Fibroblast of upper back skin (primary cell): ENCODE measurements at places on chromosomes 2 and 18.

GRCh38 chr2:144084114-144084661 is 435.7 kb downstream of the ZEB2 start:
- DNase-seq = peak; percentile 88

- DNase-seq = peak; percentile 18
Measured at GRCh38 chr2:234673961-234674759, 177.3 kb upstream of the ARL4C start.

DNA sequence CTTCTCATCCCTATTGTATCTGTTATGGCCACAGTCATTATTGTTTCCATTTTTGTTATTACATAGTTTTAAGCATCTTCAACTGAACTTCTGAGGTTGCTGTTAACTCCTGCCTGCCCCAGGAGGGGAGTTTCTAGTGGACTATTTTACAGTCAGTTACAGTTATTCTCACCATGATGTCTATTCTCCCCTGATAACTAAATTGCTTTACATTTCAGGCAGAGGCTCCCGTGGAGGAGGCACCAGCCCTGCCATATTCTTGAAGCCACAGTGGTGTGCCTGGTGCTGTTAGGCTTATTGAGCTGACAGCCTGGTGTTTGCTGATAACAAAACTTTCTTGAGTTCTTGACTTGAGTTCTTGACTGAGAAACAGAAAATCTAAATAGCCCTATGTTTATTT is 256.4 kb downstream of the TFCP2L1 start:
- no peak for DNase-seq

DNA sequence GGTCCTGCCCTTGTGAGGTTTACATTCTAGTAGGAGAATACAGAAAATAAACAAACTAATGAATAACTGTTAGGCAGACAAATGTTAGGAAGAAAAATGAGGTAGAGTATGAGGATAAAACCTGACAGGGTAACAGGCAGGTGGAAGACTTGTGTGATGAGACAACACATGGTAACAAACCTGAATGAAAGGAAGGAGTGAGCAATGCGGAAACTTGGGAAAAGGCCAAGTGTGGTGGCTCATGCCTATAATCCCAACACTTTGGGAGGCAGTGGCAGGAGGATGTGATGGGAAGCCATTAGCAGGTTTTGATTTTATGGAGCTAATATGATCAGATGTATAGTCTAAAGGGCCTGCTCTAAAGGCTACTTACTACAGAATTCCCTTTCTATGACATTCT is 74.2 kb downstream of the INO80D start:
- DNase-seq = peak; percentile 11

- peak; percentile 37 for DNase-seq
Measured at GRCh38 chr2:168920504-168921157, 19.5 kb downstream of the G6PC2 start.
